ENCODE measurements at places on chromosomes 6 and 20.

- DNase-seq = no peak
These were observed 27.0 kb downstream of the ITCH start for GRCh38 chr20:34389954-34390555.

DNA sequence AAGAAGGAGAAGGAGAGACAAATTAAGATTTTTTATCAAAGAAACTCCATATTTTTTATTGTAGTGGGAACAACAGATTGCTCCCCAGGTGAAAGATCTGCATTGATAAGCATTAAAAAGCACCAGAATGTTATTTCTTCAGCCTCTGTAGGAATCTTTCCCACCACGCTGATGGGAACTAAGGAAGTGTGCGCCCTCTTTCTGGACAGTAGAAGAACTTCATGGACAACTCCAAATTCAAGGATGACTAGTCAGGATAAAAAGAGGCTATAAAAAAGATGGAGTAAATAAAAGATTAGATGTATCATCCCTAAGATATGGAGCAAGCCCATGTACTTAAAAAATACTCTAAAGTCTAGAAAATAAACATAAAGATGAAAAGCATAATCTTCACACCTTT lies 45.8 kb upstream of the PAK5 start:
- DNase-seq = no peak

- DNase-seq = no peak
These were observed 13.6 kb upstream of the GOPC start for GRCh38 chr6:117615750-117616390.

DNA sequence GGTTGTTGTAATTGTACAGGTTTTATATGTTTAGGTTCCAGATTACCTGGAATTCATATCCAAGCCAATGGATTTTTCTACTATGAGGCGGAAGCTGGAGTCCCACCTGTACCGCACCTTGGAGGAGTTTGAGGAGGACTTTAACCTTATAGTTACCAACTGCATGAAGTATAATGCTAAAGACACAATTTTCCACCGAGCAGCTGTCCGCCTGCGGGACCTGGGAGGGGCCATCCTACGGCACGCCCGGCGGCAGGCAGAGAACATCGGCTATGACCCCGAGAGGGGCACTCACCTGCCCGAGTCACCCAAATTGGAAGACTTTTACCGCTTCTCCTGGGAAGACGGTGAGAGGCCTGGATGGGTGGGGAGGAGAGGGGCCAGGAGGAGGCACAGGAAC lies 13.6 kb downstream of the BRPF3 start:
- no peak for DNase-seq

DNA sequence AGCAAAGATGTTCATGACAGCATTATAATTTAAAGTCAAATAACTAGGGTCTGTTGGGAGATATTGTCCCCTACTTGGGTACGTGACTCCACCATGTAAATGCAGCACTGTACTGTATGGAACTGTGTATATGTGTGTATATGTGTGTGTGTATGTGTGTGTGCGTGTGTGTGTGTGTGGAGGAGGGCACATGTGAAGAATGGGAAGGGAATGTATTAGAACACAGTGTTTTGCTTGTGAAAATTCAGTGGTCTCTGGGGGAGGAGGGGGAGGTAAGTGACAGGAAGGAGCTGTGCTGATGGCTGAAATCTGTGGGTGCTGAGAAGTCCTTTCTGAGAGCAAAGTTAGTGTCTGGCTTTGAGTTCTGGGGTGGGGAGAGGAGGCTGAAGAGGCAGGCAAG lies 23.9 kb upstream of the VEGFA start:
- DNase-seq = no peak

DNA sequence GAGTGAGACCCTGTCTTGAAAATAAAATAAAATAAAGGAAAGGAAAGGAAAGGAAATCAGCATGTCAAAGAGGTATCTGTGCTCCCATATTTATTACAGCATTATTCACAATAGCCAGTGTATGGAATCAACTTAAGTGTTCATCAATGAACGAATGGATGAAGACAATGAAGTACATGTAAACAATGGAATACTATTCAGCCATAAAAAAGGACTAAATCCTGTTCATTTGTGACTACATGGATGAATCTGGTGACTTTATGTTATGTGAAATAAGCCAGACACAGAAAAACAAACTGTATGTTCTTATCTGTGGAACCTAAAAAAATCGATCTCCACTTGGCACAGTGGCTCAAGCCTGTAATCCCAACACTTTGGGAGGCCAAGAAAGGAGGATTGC lies 28.0 kb upstream of the TOP1 start:
- DNase-seq = no peak

GRCh38 chr6:13873288-13874190 lies 51.2 kb upstream of the RNF182 start:
- peak; percentile 67 for DNase-seq

- no peak for DNase-seq
These were observed 369.1 kb downstream of the MAFB start for GRCh38 chr20:40319741-40320516.

- no peak for DNase-seq
These were observed 9.9 kb upstream of the FAM50B start for GRCh38 chr6:3838992-3839867.

- DNase-seq = no peak
These were observed 675.7 kb upstream of the AGPAT4 start for GRCh38 chr6:161949531-161949930.

- DNase-seq = no peak
These were observed 157.7 kb downstream of the GJA1 start for GRCh38 chr6:121593011-121593641.

GRCh38 chr6:21438237-21438985 lies 155.1 kb upstream of the SOX4 start:
- DNase-seq = peak; percentile 37

DNA sequence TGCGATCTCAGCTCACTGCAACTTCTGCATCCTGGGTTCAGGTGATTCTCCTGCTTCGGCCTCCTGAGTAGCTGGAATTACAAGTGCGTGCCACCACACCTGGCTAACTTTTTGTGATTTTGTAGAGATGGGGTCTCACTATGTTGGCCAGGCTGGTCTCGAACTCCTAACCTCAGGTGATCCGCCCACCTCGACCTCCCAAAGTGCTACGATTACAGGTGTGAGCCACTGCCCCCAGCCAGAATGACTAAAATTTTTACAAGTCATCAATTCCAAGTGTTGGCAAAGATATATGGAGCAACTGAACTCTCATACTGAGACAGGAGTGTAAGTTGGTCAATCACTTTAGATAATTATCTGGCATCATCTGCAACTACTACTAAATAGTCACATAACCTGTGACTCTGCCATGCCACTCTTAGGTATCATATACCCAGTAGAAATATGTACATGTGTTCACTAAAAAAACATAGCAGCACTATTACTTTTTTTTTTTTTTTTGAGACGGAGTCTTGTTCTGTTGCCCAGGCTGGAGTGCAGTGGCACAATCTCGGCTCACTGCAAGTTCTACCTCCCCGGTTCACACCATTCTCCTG lies 3.0 kb downstream of the EIF6 start:
- DNase-seq = no peak

DNA sequence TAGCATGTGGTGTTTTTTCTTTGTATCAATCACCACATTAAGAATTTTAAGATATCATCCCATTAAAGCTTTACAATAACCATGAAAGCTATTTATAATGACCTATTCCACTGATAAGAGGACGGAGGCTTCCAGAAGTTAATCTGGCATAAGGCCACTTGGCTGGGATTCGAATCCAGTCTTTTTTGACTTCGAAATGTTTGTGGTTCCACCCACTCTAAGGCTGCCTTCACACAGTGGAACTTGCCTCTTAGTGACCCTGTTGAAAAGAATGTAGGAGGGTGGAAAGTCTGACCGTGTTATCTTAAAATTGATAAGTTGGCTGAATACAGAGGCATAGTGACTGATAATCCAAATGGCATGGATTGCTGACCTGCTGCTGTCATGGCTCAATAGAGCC lies 959.7 kb downstream of the KIF16B start:
- no peak for DNase-seq

DNA sequence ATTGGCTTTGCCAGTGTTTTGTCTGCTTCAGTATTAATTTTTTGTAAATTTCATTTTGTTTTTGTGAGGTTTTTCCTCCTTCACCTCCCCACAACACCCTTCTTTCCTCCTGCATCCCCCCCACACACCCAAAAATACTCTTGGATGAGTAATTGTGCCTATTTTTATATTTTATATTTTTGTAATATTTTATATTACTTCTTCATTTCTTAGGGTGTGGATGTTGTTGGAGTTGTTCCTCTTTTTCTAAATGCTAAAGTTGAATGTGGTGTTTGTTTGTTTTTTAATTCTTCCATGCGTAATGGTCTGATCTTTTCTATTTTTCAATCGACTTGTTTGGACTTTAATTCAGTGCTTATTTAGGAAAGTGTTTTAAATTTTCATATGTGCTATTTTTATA lies 420.5 kb upstream of the SOX4 start:
- DNase-seq = no peak

DNA sequence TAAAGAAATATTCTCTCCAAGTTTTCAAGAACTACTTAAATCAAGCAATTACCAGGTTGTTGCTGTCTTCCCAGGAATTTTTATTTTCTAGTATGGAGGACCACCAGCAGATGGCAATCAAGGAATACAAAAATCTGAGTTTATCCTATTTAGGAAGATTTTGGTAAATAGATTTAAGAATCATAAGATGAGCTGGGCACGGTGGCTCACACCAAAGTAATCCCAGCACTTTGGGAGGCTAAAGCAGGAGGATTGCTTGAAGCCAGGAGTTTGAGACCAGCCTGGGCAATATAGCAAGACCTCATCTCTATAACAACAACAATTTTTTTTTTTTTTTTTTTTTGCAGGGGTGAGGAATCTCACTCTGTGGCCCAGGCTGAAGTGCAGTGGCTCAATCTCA lies 19.3 kb upstream of the SEC63 start:
- DNase-seq = no peak

GRCh38 chr6:170203212-170203611 lies 87.7 kb downstream of the DLL1 start:
- no peak for DNase-seq

DNA sequence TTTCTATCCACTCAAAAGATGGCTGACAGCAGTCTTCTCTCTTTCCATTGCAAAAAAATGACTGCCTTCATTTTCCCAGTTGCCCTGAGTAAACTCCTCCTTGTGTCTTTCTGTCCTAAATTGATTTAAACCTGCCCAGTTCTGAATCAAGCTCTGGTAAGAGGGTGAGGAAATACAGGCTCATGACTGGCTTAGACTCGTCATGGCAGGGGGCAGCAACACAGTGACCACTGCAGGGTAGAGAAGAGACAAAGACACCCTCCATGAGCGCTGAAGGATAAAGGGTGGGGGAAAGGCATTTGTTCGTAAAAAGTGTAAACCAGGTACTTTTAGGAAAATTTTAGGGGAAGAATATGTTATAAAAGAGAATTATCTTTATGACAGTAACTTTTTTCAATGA lies 738.2 kb upstream of the FLRT3 start:
- no peak for DNase-seq

DNA sequence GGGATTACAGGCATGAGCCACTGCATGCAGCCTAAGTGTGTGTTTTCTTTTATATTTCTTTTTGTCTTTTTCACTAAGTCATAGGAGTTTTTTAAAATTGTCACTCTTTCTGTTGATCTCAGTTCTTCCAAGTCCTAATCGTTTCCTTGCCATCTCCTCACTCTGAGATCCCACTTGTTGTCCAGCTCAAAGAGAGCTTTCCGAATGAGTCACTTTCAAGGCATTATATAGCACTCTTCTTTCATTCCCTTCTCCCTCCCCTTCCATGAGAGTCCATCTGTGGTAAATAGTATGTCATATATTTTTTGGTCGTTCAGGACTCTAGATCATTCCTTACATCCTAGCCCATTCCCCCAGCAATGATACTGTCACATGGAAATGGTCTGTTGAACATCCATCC lies 4.3 kb downstream of the VAPB start:
- no peak for DNase-seq

- no peak for DNase-seq
These were observed 5.8 kb downstream of the UBE2C start for GRCh38 chr20:45818239-45818638.

DNA sequence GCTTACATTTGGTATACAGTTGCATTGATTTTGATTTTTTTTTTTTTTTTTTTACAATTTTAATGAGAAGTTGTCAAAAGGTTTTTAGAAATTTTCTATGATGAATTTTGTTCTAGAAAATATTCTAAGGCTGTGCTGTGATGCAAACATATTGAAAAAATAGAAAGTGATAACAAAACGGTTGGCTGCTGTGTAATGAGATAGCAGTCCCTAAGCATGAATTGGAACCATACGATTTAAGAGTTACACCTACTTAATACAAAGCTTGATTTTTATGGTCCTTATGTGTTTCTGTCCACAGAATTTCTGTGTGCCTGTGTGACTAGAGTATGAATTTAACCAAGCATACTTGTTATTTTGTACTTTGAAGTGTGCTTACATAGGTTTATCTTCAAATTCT lies 12.1 kb downstream of the HIVEP1 start:
- no peak for DNase-seq

DNA sequence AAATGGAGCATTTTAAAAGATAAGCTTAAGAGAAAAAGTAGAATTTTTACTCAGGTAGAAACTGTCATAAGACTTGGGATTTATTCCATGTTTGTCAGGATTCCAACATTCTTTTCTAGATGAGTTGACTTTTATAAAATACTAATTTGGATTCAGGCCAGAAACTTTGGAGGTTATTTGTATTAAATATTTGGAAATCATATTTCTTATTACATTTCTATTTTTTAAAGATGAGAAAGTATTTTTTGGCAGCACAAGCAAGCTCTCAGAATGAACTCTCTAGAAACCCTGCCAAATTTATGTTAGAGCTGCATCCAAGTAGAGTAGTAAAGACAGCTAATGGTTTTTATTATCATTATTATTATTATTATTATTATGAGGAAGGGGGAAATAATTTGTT lies 1014.9 kb upstream of the GJE1 start:
- DNase-seq = no peak

DNA sequence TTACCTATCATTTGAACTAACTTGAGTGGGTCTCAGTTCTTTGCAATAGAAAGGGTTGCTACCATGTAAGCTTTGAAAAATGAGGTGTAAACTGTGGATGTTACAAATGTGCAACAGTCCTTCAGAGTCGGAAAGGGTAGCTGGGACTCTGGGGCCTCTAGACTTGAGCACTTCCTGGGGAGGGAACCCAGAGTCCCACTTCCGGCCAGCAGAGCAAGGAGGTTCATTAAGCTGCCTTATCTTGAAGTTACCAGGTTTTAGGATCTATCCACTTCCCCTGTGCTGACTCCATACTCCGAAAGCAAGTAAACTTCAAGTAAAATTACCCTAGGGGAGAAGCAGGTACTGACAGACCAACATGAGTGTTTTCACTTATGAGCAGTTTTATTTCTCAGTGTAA lies 9.4 kb downstream of the TRIM10 start:
- DNase-seq = no peak

- no peak for DNase-seq
These were observed 60.8 kb downstream of the OGFRL1 start for GRCh38 chr6:71349395-71349794.

Data from stimulated activated CD8-positive, alpha-beta memory T cell treated with anti-CD3 and anti-CD28 coated beads, Interleukin-4, amount 100 ng/mL, for 24 hours (primary cell).